ENCODE measurements at places on chromosomes 1 and 21.
A peak's percentile ranks its signal among the peaks of the same experiment; 100 is the strongest.

- no peak overlapping the region for H3K4me3 ChIP-seq
- H3K36me3 ChIP-seq, result no peaks in the 10 kb centered on the region
- H3K27ac ChIP-seq, result no peak overlapping the region
- no peaks in the 10 kb centered on the region for H3K4me1 ChIP-seq
- DNase-seq, result no peak
These were observed 104.0 kb upstream of the RUNX3 start for GRCh38 chr1:25033828-25034705.

DNA sequence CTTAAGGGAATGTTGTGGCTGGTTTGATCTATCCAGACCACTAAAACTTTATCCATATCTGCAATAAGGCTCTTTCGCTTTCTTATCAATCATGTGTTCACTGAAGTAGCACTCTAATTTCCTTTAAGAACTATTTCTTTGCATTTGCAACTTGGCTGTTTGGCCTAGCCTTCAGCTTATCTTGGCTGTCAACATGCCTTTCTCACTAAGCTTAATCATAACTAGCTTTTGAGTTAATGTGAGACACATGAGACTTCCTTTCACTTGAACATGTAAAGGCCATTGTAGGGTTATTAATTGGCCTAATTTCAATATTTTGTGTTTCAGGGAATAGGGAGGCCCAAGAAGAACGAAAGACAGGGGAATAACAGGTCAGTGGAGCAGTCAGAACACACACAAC, 124.7 kb downstream of the TNFSF18 start:
- no peaks in the 10 kb centered on the region for H3K27me3 ChIP-seq
- no peak overlapping the region for H3K27ac ChIP-seq
- DNase-seq, result no peak
- no peaks in the 10 kb centered on the region for H3K36me3 ChIP-seq

DNA sequence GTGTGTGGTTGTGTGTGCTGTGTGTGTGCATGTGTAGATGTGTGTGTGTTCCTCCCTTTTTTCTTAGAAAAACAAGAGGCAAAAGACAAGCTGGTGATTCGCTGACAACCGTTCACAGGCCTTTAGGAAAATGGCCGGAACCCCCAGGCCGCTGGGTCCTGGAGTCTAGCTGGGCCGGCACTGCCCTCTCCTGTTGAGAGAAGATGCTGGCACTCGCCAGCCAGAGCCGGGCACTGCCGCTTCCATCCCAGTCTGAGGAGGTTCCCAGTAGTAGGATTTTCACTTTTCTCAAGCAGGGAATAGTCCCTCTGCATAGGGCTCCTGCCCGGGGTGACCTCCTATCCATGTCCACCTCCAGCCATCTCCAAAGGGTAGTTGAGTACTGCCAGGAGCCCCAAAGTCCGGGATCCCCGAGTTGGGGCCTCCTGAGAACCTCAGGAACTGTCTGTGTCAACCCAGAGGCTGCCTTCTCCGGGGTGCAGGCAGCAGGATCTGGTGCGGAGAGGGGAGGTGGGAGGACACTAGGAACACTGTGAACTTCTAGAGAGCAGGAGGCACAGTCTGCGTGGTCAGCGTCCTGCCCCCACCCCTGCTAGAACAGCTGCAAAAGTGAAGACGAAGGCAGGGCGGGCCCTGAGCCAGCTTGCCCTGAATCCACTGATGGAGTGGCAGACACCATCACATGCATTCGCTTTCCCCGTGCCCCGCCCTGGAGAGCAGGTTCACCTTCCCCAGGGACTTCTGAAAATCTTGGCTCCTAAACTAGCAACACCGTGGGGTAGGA, 44.1 kb upstream of the ARHGEF16 start:
- DNase-seq, result peak; percentile 85
- H3K36me3 ChIP-seq, result no peaks in the 10 kb centered on the region
- no peak overlapping the region for H3K4me3 ChIP-seq
- H3K4me1 ChIP-seq, result no peaks in the 10 kb centered on the region

GRCh38 chr1:218742467-218743262, 397.5 kb downstream of the TGFB2 start:
- DNase-seq, result no peak
- H3K27ac ChIP-seq, result no peak overlapping the region
- H3K27me3 ChIP-seq, result no peaks in the 10 kb centered on the region
- H3K36me3 ChIP-seq, result no peaks in the 10 kb centered on the region
- no peaks in the 10 kb centered on the region for H3K4me1 ChIP-seq

- no peak overlapping the region for H3K27ac ChIP-seq
- no peaks in the 10 kb centered on the region for H3K27me3 ChIP-seq
- peaks cover 25% of the 10 kb centered on the region for H3K4me1 ChIP-seq
- no peak for DNase-seq
- H3K4me3 ChIP-seq, result no peak overlapping the region
- H3K36me3 ChIP-seq, result no peaks in the 10 kb centered on the region
These were observed 331.7 kb downstream of the PTBP2 start for GRCh38 chr1:97053268-97053667.

DNA sequence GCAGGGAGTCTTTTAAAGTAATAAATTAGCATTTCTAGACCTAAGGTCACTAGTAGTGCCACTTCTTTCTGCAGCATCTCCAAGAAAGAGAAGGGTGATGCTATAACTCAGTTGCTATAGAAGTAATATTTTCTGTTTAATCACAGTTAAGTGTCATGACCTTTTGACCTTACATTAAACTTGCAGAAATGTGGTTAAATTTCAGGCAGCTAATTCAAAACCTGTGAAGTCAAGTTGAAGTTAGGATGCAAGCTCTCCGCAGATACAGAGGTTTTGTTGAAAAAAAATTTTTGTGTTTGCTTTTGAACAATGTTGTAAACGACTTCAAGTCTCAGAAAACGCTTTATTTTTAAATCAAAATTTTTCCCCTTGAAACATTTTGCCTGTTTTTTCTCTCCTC, 193.9 kb downstream of the NFIA start:
- no peak overlapping the region for H3K4me3 ChIP-seq
- H3K4me1 ChIP-seq, result peaks cover 8% of the 10 kb centered on the region
- H3K36me3 ChIP-seq, result no peaks in the 10 kb centered on the region
- no peaks in the 10 kb centered on the region for H3K27me3 ChIP-seq
- DNase-seq, result no peak
- no peak overlapping the region for H3K27ac ChIP-seq

DNA sequence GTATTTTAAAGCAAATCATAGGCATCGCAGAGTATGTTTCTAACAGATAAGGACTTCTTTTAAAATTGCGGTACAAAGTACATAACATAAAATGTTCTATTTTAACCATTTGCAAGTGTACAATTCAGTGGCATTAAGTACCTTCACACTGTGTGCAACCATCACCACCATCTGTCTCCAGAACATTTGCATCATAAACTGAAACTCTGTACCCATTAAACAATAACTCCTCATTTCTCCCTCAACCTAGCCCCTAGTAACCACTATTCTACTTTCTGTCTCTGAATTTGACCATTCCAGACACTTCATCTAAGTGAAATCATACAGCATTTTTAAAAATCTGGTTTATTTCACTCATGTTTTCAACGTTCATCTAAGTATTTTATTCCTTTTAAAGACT, 16.6 kb upstream of the ATF3 start:
- no peak for DNase-seq
- no peaks in the 10 kb centered on the region for H3K36me3 ChIP-seq
- H3K27ac ChIP-seq, result no peak overlapping the region
- H3K4me1 ChIP-seq, result peaks cover 29% of the 10 kb centered on the region

DNA sequence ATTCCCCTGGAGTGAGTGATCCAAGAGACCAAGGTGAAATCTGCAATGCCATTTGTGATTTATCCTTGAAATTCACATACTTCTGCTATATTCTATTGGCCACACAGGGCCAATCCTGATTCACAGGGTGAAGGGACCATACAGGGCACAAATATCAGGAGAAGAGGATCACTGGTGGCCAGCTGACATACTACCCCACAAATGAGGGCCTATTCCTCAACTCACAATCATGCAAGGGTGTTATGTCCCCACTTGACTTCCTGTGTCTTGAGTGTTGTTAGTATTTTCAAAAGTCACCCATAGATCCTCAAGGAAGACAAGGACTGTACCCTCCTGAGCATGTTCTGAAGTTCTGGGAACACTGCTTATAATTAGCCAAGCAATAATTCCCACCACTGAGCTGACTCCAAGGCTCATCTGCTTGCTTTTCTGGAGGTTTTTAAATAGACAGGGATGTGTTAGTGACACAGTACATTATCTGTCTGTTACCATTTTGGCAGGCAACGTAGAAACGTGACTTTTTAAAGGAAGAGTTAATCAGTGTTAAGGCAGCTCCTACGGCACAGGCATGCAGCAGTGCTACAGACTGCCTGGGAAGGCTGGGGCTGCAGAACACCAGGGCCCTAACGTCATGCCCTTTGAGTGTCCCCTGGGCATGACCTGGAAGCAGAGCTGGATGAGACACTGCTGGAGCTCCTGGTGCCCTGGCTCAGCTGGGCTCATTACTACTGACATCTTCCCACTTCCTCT, 137.4 kb downstream of the FAM78B start:
- H3K4me1 ChIP-seq, result no peaks in the 10 kb centered on the region
- H3K27ac ChIP-seq, result no peak overlapping the region
- peaks cover 7% of the 10 kb centered on the region for H3K27me3 ChIP-seq
- no peak overlapping the region for H3K4me3 ChIP-seq
- DNase-seq, result no peak
- no peaks in the 10 kb centered on the region for H3K36me3 ChIP-seq

GRCh38 chr1:77065693-77066342, 153.4 kb downstream of the PIGK start:
- no peaks in the 10 kb centered on the region for H3K27me3 ChIP-seq
- no peaks in the 10 kb centered on the region for H3K4me1 ChIP-seq
- no peak overlapping the region for H3K4me3 ChIP-seq
- no peaks in the 10 kb centered on the region for H3K36me3 ChIP-seq

- no peaks in the 10 kb centered on the region for H3K36me3 ChIP-seq
- H3K4me3 ChIP-seq, result peak overlapping the region; percentile 19
- no peaks in the 10 kb centered on the region for H3K27me3 ChIP-seq
- peak; percentile 50 for DNase-seq
- peaks cover 20% of the 10 kb centered on the region for H3K4me1 ChIP-seq
These were observed 10.1 kb upstream of the SESN2 start for GRCh38 chr1:28249013-28249865.

- H3K4me1 ChIP-seq, result peaks cover 20% of the 10 kb centered on the region
- no peaks in the 10 kb centered on the region for H3K27me3 ChIP-seq
- H3K36me3 ChIP-seq, result no peaks in the 10 kb centered on the region
- no peak for DNase-seq
- no peak overlapping the region for H3K4me3 ChIP-seq
- no peak overlapping the region for H3K27ac ChIP-seq
These were observed 47.4 kb downstream of the KCNN3 start for GRCh38 chr1:154822717-154823116.

DNA sequence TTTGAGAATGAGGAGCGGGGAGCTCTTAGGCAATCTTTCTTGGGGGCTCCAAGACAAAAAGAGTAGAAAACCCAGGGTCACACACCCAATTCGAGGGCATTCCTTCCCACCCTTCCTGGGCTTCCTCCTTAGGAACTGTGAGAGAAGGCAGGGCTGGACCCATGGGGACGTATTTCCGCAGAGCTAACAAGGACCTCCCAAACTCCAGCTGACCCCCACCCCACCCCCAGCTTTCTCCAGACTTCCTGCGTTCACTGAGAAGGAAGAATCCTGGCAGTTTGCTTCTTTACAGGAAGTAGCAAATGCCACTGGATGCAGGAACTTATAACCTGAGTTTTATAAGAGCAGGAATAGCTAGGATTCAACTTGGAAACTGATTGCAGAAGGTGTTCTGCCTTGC, 2.7 kb upstream of the LHX9 start:
- peaks cover 78% of the 10 kb centered on the region for H3K4me1 ChIP-seq
- H3K27me3 ChIP-seq, result peaks cover 99% of the 10 kb centered on the region
- no peak for DNase-seq
- peak overlapping the region; percentile 55 for H3K4me3 ChIP-seq
- no peaks in the 10 kb centered on the region for H3K36me3 ChIP-seq

GRCh38 chr1:112674986-112675727, 698 bp downstream of the MOV10 start:
- H3K27me3 ChIP-seq, result no peaks in the 10 kb centered on the region
- peaks cover 5% of the 10 kb centered on the region for H3K36me3 ChIP-seq
- peak overlapping the region; percentile 88 for H3K27ac ChIP-seq
- peaks cover 32% of the 10 kb centered on the region for H3K4me1 ChIP-seq
- H3K4me3 ChIP-seq, result peak overlapping the region; percentile 81

DNA sequence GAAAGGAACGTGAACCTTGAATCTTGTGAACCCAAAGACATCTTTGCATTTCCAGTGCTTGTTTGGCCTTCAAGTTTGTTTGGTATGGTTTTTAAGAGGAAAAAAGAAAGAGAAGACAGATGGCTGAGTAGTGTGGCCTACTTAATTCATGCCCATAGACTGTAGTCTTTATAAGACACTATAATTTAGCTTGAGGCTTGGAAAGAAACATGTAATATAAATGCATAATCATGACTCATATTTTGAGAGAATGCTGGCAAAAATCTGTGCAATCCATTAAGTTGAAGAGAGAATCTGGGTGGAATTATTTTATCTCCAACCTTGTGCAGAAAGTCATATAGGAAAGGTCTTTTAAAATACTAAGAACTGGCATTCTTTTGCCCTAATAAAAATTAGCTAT, 179.3 kb downstream of the SIPA1L2 start:
- H3K4me1 ChIP-seq, result peaks cover 13% of the 10 kb centered on the region
- no peaks in the 10 kb centered on the region for H3K36me3 ChIP-seq
- H3K4me3 ChIP-seq, result no peak overlapping the region
- no peaks in the 10 kb centered on the region for H3K27me3 ChIP-seq

GRCh38 chr1:116189481-116189880, 78.3 kb downstream of the MAB21L3 start:
- no peak overlapping the region for H3K4me3 ChIP-seq
- no peaks in the 10 kb centered on the region for H3K4me1 ChIP-seq
- no peak overlapping the region for H3K27ac ChIP-seq
- no peak for DNase-seq

- H3K36me3 ChIP-seq, result no peaks in the 10 kb centered on the region
- no peak overlapping the region for H3K4me3 ChIP-seq
- no peak for DNase-seq
- no peaks in the 10 kb centered on the region for H3K27me3 ChIP-seq
These were observed 44.0 kb downstream of the ATP2B4 start for GRCh38 chr1:203670594-203670993.

GRCh38 chr1:54570161-54570560, 22.1 kb downstream of the ACOT11 start:
- H3K27ac ChIP-seq, result no peak overlapping the region
- H3K4me3 ChIP-seq, result no peak overlapping the region
- H3K27me3 ChIP-seq, result no peaks in the 10 kb centered on the region
- no peaks in the 10 kb centered on the region for H3K36me3 ChIP-seq
- no peak for DNase-seq

DNA sequence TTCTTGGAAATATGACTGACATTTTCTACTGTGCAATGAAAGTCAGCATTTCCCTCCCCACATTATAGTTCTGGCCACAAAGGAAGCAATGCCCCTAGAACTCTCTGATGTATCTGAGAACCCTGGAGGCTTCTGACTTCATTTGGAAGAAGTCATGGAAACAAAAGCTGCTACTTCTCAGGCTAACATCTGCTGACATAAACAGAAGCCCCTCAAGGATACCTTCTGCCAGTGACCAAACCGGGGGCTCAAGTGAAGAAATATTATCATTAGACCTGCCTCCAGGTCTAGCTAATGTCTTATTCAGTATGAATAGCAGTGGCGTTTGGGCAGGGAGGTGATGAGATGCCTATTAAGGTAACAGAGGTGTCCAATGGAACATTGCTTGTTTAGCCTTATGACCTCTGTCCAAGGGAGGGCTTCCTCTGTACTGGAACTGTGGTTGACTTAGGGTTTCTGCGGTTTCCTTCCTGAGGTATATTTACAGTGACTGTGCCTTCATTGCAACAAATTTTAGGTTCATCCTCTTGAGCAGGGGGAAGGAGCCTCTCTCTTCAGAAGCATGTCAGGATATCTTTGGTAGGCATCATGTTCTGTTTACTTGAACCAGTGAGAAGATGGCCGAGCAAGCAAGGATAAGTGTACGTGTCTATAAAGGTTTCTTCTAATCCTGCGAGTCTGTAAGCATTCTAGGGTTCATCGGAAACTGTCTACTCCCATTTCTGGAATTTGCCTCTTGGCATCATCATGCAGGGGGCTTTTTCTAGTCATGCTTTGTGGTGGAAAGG, 161.7 kb downstream of the PBX1 start:
- H3K4me1 ChIP-seq, result peaks cover 7% of the 10 kb centered on the region
- no peaks in the 10 kb centered on the region for H3K27me3 ChIP-seq
- no peak for DNase-seq

Measured in neural progenitor cell (in vitro differentiated cells).